Stimulated activated naive CD4-positive, alpha-beta T cell treated with Interleukin-2 at 50 U/mL for 16 hours (primary cell): ENCODE measurements at places on chromosomes 6 and 20.

- no peak for DNase-seq
Measured at GRCh38 chr6:53584726-53585125, 39.8 kb upstream of the GCLC start.

DNA sequence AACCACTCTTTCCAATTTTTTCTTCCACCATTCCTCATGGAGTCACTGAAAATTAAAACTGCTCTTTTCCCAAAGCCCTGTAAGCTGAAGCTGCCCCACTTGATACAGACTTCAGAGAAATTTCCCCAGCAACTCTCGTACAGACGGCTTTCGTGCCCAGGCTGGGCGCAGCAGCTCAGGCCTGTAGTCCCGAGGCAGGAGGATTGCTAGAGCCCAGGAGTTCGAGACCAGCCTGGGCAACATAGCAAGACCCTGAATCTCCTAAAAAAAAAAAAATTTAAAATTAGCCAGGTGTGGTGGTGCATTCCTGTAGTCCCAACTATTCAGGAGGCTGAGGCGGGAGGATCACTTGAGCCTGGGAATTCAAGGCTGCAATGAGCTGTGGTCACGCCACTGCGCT is 6.6 kb downstream of the PPDPF start:
- DNase-seq: no peak

- no peak for DNase-seq
Measured at GRCh38 chr6:97557355-97557754, 274.3 kb upstream of the MMS22L start.

DNA sequence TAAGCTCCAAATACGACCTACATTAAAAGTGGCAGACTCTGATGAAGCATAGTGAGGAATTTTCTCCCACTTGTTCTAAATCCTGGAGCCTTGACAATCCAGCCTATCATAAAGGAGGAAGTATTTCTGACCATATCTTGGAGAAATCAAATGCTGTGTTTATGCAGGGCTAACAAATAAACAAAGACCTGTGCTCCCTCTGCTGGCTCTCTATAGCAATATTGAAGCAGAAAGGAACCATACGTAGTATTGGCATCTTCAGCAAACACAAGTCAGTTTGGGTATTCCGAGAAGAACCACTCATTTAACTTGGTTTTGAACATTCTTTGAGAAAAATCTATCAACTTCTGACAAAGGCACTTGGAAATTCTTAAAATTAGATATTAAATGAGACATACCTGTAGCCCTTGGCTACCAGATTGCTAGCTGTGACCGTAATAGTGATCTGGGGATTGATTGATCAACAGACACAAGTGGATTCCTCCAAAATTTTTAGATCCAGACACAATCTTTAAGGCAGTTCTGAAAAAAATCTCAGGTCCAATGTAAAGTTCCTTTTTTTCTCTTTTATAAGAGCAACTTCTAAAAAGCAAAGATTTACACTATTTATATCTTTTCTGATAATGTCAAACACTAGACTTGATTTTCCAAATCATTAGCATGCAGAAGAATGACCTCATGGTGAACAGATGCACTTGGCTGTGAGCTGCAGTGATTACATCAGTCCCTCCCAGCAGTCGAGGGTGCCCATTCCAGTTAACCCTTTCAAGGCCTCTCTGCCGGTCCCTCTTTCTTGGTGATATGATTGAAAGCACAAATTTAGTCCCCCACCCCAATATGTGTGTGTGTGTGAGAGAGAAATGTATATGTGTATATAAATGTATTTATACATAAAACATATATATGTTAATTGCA is 40.2 kb downstream of the INSM1 start:
- DNase-seq: no peak

GRCh38 chr6:18021166-18021850 is 33.9 kb upstream of the KIF13A start:
- DNase-seq: no peak

GRCh38 chr6:36934901-36935300 is 19.6 kb upstream of the PI16 start:
- no peak for DNase-seq

DNA sequence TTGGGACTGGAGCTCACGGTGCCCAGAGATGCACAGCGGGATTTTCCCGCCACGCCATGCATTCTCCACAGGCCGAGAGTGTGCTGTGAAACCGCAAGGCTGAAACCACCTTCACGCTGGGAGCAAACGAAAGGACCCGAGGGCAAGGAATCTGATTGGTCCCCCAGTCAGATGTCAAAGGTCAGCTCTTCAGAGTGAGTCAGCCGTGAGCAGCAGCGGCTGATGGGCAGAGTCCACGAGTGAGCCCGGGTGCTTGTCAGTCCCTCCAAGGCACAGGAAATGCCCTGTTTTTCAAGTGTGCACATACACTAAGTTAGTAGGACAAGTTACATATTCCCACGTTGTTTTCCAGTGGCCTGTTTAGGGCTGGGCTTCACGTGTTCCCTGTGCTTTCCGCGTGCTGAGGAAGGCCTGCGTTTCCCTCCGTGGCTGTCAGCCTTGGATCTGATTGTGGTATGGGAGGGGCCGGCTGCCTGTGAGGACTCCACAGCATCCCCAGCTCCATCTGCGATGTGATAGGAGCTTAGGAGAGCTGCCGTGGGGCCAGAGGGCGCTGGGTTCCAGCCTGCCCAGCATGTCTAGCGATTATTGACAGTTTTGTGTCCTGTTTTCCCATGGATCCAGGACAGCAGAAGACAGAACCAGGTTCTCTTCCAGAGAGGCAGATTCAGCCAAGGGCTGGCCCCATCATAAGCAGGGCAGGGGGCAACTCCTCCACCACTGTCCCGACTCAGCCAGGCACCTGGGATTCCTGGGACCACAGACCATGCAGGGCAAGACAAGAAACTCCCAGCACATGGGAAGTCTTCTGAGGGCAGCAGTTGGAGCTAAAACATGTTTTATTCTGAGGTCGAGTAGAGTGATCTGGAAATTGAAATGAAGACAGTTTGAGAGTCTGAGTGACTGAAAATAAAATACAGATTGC is 38.2 kb upstream of the FRMD1 start:
- DNase-seq: no peak

GRCh38 chr6:125009578-125009977 is 47.3 kb downstream of the RNF217 start:
- no peak for DNase-seq
